ENCODE measurements at places on chromosomes 5 and 9.

GRCh38 chr5:9356351-9356825, 189.5 kb downstream of the SEMA5A start:
- no peak for DNase-seq

DNA sequence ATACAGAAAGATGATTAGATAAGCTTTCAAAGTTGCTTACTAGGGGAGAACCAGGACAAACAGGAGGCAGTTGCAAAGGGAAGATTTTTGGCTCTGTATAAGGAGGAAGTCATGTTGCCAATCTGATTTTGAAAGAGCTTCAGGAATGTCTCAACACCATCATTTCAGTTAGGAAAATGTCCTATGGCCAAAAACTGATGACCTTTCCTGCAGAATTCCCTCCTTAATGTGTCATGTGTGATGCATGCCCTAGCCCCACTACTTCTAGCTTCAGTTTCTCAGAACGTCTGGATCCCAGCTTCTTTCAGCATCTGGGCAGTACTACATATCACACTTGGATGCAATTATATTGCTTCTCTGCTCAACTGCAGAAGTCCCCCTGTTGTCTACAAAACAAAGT, 211.5 kb upstream of the NREP start:
- no peak for DNase-seq

DNA sequence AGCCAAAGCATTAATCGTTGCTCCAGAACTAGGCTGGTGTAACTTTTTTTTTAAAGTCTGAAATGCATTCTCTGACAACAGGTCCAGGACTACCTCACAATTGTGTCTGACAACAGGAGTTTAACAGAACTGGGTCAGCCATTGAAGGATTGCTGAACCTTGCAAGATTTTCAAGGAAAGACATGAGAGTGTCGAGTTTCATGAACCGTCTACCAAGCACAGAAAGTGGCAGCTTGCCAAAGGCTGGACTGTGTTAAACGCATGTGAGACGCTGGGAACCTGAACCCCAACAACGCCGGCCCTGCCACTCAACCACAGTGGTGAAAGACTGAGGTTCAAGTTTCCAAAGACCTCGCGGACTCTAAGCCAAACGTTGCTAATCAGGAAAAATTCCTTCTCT, 79.1 kb downstream of the LHFPL2 start:
- DNase-seq: no peak

DNA sequence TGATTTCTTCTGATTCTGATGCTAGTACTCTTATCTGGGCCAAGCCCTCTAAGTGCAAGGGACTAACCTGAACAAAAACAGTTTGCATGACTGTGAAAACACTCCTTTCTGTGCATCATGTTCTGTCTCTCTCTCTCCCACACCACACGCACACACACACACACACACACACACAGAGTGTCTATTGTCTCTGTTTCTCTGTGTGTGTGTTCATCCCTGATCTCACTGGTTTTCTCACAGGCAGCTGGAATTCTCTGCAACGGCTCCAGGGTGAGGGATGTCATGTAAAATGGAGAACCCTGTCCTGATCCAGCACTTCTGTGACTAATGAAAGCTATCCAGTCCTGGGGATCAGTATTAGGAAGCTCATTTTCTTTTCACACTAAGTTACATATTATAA, 453.1 kb upstream of the RGMB start:
- no peak for DNase-seq

DNA sequence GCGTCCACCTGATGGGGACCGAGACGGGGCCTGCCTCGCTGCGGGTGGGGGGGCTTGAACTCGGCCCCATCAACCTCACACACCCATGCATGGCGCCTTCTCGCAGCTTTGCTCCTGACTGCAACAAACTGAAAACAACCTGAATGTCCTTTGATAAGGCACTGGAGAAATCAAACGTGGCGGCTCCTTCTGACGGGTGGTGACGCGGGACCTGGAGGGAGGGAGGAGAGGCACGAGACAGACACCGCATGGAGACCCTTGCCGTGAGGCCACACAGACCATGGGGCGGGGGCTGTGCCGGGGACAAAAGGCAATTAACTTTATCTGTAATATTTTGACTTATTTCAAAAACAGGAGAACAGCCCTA, 48.6 kb downstream of the NACC2 start:
- DNase-seq: no peak

Measured in naive thymus-derived CD4-positive, alpha-beta T cell (primary cell).